ENCODE measurements at places on chromosomes 5 and 9. TPM values are rescaled to one million over a fixed set of nuclear protein-coding genes. Genes with fewer than 3 reads are reported as not detected.

- DNase-seq: no peak
Measured at GRCh38 chr9:112361601-112362000, 18.3 kb upstream of the HSDL2 start.

- no peak for DNase-seq
Measured at GRCh38 chr9:122287214-122287720, 22.6 kb downstream of the MRRF start.

DNA sequence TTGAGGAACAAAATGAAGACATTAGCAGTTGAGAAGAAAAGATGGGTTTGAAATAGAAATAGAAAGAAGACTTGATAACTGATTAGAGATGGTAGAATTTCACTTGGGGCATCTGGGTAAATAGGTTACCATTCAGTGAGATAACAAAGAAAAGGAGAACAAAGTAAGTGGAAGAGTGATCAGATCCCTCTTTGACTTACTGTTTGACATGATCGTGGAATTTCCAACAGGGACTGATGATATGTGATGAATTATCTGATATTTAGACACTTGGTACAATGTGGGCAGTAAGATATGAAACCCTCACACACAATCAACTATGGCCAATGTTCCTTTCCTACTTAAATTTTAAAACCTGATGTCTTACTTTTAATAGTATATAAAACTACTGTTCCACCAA is 70.1 kb upstream of the STARD4 start:
- no peak for DNase-seq

DNA sequence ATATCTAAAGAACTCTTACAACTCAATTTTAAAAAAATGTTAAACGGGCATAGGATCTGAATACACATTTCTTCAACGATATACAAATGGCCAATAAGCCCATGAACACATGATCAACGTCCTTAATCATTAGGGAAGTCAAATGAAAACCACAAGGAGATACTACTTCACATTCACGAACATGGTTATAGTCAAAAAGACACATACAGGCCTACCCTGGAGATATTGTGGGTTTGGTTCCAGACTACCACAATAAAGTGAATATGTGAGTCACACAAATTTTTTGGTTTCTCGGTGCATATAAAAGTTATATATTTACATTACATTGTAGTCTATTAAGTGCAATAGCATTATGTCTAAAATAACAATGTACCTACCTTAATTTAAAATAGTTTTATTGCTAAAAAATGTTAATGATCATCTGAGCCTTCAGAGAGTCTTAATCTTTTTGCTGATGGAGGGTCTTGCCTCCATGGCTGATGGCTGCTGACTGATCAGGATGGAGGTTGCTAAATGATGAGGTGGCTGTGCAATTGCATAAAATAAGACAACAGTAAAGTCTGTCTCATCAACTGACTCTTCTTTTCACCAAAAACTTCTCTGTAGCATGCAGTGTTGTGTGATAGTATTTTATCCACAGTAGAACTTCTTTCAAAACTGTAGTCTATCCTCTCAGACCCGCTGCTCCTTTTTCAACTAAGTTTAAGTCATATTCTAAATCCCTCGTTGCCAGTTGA is 15.1 kb downstream of the AK3 start:
- DNase-seq: no peak

GRCh38 chr5:10689391-10690081 is 71.5 kb downstream of the DAP start:
- no peak for DNase-seq

SH3TC2 gene
- 2.9 TPM for total RNA-seq

Data from aorta (tissue), 5 donors.